Thymus (tissue), 14 donors: ENCODE measurements at places on chromosomes 7 and 10. TPM values are rescaled to one million over a fixed set of nuclear protein-coding genes. Genes with fewer than 3 reads are reported as not detected.

The KLLN gene
- total RNA-seq, result 0.90 TPM

DNA sequence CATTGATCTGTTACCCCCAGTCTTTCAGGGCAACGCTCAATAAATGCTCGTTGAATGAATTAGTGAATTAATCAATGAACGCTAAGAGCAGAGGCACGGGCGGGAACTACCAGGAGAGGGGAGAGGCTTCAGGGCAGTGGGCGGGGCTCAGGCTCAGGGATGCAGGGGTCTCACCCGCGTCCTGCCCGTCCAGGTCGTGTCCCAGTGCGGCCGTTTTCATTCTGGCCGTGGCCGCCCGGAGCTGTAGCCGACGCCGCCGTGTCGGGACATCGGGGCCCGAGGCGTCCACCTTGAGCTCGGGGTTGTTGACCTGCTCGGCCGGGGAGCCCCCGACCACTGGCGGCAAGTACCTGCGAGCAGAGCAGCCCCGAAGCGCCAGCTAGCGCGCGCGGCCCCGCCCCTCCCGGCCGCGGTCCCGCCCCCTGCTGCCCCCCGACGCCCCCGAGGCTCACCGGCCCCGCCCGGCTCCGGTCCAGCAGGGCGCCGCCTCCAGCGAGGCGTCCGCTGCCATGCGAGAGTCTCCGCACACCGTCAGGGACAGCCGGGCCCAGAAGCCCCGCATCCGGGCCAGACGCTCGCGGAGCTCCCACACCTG, 2.8 kb upstream of the GAL3ST4 start:
- DNase-seq, result no peak

DNA sequence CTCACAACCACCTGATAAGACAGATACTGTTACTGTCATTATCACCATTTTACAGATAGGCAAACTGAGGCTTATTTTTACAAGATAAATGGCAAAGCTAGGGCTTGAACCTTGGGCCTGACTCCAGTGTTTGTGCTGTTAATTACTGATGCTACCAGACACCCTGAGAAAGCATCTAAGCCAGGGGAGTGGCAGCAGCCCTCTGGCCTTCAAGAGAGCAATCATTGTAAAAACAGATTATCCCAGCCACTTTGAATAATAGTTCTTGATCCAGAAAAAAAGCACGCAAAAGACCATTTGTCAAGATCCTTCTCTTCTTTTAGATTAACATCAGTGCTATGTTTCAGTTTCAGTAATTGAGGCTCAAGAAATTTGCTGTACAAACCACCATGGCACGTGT, 109.5 kb downstream of the PLCE1 start:
- no peak for DNase-seq

GRCh38 chr10:70312249-70312648, 28.4 kb upstream of the NPFFR1 start:
- DNase-seq, result no peak

- no peak for DNase-seq
Measured at GRCh38 chr7:121579639-121580038, 183.5 kb upstream of the FAM3C start.

- no peak for DNase-seq
Measured at GRCh38 chr10:110033701-110034235, 26.0 kb downstream of the ADD3 start.

DNA sequence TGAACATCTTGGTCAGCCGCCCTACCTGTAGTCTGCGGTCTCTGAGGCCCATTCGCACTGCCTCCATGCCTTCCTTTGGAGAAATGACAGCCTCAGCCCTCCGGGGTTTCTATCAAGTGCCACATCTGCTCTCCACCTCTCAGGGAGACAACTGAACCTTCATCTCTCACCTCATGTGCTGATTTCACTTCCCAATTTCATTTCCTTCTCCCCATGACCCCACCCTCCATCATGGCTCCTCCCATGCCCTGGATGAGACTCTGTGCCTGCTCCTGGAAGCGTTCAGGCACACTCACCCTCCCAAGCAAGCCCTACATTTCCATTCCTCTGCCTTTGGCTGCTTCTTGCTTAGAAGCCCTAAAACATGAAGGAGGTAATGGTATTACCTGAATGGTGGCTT, 7.8 kb upstream of the SCD start:
- no peak for DNase-seq

- DNase-seq, result no peak
Measured at GRCh38 chr7:91883676-91884362, 3.3 kb upstream of the MTERF1 start.
